ENCODE measurements at places on chromosomes 1 and 21.

GRCh38 chr1:240344918-240345317, 253.2 kb downstream of the FMN2 start:
- DNase-seq, result no peak

- no peak for DNase-seq
Observed at GRCh38 chr1:151547119-151547899, 7.2 kb downstream of the TUFT1 start.

- DNase-seq, result no peak
Observed at GRCh38 chr1:110055493-110056284, 14.8 kb downstream of the ALX3 start.

DNA sequence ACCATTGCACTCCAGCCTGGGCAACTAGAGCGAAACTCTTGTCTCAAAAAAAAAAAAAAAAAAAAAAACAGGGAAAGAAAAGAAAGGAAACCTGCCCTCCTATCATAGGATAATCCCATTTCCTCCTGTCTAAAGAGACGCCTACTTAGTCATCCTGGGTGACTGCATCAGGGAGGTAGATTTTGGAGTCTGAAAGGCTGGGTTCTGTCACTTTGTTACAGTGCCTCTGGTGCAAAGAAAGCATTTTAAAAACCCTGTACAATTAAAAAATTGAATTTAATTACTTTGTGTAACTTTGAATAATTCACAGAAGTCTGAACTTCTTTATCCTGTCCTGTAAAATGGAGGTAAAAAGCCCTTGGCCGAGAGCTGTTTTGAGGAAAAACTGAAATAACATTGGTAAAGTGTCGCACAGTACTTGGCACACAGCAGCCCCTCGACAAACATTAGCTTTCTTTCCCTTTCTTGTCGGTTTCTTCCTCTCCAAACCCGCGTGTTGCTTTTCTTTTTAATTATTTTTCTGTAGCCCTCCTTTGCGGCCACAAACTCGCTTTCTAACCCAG, 657 bp upstream of the HDAC1 start:
- DNase-seq, result no peak

DNA sequence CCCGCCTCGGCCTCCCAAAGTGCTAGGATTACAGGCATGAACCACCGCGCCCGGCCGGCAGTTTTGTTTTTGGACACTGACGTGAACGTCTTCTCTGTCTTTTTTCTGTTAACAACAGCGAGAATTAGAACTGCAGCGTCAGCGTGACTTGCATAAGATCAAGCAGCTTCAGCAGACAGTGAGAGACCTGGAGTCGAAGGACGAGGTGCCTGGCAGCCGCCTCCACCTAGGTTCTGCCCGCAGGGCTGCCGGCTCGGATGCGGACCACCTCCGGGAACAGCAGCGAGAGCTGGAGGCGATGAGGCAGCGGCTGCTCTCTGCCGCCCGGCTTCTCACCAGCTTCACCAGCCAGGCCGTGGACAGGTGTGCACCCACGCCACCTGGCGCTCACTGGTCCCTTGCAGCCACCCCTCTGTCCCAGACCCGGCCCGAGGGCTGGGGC, 22.9 kb upstream of the DIP2A start:
- no peak for DNase-seq

- DNase-seq, result no peak
Observed at GRCh38 chr1:17635811-17636210, 96.3 kb downstream of the ARHGEF10L start.

DNA sequence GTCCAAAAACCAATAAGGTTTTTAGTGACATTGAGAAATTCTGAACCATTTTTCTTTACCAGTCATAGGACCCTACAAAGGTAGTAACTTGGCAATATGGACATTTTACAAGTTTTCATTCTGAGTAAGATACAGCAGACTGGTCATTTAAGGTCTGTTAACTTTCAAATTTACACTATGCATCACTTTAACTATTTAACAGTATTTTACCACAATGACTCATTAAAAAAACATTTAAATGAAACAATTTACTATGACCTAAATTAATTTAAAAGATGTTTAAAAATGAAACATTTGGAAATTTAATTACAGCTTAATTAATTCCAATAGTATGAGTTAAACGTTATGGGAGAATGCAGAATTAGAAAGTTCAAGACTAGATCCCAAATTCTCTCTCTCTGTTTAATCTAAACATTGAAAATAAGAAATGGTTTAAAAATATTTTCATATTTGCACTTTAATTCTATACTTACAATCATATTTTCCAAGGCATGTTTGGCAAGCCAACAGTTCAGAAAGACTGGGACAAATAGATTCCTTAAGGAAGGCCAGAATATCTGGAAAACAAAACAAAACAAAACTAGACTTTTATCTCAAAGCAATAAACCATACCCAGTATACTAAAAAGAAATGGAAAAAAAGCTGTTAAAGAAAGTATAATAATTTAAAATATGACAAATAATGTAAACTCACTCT, 140.9 kb downstream of the KCNT2 start:
- no peak for DNase-seq

GRCh38 chr1:214219902-214220301, 61.1 kb upstream of the SMYD2 start:
- no peak for DNase-seq

DNA sequence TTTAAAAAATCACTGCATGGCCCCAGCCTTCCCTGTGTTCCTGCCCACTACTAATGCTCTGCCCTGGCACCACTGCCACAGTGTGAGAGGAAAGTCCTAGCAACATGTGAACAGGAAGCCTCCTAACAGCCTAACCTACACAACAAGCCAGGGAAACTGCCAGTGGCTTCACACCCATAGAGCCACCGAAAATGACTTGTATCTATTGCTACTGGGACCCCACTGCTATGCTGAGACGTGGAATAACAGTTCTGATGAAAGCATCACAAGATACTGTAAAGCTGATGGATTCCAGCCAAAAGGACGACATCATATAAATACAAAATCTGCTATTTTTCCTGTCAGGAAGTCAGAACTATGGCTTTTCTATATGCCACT, 74.9 kb downstream of the JAK1 start:
- peak; percentile 20 for DNase-seq

GRCh38 chr1:44842486-44842861, 579 bp downstream of the PTCH2 start:
- DNase-seq, result no peak

DNA sequence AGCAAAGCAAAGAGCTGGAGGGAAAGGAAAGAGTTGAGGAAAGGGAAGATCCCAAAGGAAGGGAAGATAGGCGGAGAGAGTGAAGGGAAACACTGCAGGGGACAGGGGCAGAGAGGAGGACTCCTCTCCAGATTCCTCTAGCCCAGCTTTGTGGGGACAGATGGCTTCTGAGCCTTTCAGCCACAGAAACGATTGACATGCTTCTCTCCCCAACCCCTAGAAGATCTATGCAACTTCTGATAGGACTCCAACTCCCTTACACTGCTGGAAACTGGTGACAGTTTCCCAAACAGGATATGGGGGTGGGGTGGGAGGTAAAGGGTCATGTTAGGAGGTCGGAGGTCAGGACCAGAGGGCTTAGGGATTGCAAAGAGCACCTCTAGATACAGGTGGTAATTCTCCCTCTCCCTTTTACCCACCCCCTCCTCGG, 6.5 kb downstream of the MEX3A start:
- no peak for DNase-seq

DNA sequence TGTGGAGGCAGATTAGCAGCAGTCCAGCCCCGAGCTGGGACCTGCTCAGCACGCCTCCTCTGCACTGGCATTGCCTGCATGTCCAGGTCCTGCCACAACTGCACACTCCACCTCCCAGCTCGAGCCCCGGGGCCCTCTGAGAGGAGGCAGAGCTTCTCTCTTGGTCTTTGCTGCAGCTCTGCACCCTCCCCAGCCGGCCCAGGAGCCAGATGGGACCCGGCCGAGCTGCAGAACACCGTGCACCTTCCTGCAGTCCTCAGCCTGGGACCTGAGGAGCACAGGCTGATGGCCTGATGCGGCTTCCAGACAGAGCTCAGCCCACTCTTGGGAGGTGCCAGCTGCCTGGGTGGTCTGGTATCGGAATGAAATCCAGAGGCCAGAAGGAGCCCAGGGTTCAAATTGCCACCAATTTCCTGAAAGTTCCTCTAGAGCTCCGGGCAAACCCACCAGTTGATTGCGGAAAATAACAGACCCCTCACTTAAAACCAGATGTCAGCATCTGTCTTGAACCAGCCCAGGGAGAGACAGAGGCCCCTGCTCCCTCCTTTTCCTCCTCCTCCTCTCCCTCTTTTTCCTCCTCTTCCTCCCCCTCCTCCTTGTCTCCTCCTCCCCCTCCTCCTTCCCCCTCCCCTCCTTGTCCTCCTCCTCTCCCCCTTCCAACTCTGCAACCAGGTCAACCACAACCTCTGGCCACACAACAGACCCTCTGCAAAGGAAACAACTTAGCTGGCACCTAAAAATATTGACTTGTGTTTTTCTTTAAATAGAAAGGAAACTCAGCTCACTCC, 10.6 kb upstream of the SPSB1 start:
- no peak for DNase-seq

GRCh38 chr1:23611601-23612327, 52.5 kb upstream of the ID3 start:
- DNase-seq, result no peak

DNA sequence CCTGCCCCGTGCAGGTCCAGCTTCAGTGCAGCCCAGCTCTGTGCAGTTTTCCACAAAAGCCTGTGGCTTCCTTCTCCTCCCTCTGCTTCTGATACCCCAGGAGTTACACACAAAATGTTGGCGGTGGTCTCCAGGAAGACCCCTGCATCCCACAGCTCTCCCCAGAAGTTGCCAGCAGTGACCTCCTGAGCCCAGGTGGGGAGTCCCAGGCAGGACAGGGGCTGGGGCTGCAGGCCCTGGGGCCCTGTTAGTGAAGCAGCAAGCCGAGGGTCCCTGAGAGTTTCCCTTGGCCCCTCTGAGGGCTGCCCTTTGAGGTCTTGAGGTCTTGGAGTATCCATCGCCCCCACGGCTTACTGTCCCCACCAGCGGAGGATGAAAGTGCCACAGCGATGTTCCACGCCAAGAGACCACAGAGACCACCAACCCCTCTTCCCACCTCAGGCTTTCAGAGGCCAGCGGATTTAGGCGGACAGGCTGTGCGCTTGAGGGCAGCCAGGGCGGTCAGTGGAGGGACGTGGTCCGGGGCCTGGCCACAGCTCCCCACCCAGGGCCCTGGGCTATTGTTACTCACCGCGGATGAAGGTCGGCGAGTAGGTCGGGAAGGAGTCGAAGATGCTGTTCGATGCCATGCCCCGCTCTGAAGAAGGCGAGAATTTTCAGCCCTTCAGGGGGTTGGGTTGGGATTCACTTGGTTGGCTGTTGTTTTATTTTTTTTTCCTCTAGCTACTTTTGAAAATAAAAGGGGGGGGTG, 34.0 kb upstream of the RUNX3 start:
- DNase-seq, result no peak

- no peak for DNase-seq
Observed at GRCh38 chr1:41169066-41169798, 72.9 kb downstream of the SCMH1 start.

- DNase-seq, result peak; percentile 36
Observed at GRCh38 chr1:237851210-237851845, 39.4 kb downstream of the ZP4 start.

GRCh38 chr1:19071674-19072281, 115.3 kb upstream of the IFFO2 start:
- DNase-seq, result no peak

DNA sequence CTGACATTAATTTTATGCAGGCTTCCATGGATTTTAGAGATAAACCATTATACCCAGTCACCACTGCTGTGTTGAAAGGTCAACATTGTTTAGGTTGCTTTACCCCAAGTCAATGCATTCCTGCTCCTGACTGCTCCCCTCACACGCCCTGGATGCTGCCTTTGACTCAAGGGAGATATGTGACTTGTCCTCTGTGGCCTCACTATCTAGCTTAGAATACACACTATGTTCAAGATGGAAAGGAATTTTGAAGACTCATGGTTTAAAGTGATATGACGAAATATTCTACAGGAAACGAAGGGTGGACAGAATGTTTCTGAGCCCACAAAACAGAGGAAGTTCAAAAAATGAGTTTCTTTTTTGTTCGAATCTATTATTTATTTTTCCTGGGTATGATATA, 170.4 kb upstream of the NR5A2 start:
- DNase-seq, result no peak

- DNase-seq, result no peak
Observed at GRCh38 chr1:109963864-109964263, 20.7 kb upstream of the AHCYL1 start.

DNA sequence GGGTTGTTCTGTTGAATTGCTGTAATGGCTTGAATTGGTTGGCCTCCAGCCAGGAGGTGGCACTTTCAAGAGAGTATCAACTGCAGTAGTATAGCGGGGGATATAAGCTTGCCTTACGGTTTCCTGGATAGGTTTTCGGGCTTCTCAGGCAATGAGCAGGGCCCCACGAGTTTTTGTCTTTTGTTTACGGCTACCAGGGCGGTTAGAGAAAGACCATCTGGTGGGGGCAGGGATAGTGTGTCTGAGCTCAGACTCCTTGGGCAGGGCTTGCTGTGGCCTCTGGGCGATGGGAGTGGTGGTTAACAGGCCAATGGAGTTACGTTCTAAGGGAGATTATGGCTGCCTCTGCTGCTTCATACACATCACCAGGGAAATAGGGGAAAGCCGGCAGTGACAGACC, 62.8 kb downstream of the DTL start:
- DNase-seq, result no peak

- DNase-seq, result no peak
Observed at GRCh38 chr1:30733493-30733892, 10.1 kb upstream of the MATN1 start.

GRCh38 chr1:153688276-153688675, 9.8 kb downstream of the NPR1 start:
- DNase-seq, result no peak

GRCh38 chr1:216193839-216194443, 229.3 kb downstream of the USH2A start:
- DNase-seq, result no peak

DNA sequence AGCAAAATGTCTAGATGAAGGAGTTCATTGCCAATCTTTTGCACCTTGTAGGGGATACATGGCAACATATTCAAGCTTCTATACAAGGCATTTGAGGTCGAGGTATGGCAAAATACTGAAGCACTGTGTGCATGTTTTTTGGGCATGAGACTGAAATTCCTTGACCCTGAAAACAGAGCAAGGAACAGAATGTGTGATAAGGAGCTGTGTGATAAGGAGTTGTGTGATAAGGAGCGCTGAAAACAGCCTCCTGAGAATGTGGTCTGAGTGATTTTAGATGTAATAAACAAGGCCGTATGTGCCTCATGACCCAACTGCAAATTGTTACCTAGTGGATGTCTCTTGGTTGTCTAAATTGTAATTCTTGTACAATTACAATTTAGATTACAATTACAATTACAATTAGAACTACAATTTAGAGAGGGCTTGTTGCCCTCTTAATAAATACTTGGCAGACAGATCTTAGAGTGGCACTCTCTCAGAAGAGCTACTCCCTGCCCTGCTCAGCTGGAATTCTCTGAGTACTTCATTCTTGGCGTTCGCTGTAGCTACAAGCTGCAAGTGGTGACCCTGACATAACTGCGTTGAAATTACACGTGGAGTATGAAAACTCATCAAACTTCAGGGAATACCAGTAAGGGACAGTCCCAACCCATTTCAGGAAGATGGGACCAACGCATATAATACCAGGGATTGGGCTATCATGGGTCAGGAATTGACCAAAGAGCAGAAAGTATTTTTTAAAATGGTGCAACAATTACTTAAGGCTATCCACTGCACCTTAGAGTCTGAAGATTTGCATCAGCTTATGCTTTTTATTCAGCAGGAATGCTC, 20.0 kb upstream of the ITLN1 start:
- DNase-seq, result no peak

GRCh38 chr1:12282142-12282541, 52.3 kb downstream of the VPS13D start:
- no peak for DNase-seq
